ENCODE measurements at places on chromosomes 5 and 9.

DNA sequence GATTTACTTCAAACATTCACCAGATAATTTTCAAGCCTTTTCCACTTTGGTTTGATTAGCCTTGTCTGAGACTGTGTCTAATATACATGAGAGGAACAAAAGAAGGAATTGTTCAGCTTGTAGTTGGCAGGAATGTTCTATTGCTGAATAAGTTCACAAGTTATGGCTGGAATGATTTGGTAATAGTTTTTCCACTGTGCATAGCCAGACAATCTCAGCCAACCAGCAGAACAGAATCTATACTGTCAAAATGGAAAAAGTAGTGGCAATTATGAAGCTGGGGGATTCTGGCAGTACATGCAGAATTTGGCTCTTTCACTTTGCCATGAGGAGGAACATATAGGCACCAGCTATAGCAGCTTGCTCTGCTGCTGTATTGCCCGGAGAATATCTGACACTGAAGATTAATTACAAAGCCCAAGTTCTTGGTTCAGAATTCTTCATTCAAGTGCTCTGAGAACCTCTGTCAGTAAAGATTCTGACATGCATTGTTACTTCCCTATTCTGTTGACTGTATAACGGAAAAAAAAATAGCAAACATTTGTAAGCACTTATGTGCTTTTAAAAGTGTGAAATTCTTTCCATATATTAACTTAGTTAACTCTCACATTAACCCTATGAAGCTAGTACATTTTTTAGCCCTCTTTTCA is 150.6 kb downstream of the PRR16 start:
- no peak for DNase-seq

DNA sequence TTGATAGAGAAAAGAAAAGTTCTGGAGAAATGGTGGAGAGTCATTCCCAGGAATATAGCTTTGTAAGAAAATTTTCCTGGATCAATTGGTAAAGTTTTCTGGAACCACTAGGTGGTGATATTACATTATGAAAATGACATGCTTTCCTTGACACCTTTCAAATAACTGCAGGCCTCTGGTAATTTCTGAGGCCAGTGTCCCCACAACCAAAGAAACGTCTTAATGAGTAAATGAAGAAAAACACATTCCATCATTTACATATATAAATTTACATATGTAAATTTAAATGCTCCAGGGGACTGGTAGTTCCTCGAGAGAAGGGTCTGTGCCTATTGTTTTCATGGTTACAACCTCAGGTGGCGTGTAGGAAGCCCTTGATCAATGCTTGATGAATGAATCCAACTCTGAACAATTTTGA is 17.2 kb upstream of the RGS3 start:
- no peak for DNase-seq

DNA sequence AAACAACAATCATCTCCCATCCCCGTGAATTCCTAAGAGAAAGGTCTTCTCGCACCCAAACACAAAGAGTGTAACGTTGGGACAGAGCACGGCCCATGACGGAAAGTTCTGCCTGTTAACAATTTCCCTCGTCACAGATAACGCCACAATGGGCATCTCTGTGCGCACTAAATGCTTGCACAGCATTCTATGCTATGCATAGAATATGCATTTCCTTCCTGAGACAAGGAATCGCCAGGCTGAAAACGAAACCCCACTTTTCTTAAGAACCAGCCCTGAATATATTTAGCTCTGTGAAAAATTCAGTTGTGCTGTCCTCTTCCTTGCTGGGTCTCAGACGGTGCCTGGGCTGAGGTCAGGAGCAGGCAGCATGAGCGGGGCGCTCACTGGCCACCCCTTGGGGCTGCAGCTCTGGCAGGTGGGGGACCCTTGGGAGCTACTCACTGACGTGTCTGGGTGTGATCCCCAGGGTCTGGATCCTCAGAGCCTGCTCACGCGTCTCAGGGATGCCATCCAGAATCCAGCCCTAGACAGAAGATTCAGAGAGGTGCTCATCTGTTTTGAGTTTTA is 49.8 kb downstream of the AK8 start:
- DNase-seq: no peak

DNA sequence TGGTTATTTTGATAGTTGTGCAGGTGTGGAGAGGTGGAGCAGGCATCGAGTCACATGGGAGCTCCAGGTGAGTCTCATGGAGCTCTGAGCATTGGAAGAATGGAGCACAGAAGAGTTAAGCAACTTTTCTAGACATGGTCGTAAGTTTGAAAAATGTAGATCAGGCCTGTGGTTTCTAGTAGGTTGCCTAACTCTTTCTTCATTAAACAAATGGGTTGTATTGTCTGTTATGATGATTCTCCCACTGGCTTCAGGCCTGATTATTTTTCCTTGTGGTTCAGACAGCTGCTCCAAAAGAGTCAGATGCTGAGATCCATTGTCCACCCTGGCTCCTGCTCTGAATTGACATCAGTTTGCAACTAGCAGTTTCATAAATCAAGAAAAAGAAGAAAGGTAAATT is 80.3 kb upstream of the RPS23 start:
- DNase-seq: no peak

DNA sequence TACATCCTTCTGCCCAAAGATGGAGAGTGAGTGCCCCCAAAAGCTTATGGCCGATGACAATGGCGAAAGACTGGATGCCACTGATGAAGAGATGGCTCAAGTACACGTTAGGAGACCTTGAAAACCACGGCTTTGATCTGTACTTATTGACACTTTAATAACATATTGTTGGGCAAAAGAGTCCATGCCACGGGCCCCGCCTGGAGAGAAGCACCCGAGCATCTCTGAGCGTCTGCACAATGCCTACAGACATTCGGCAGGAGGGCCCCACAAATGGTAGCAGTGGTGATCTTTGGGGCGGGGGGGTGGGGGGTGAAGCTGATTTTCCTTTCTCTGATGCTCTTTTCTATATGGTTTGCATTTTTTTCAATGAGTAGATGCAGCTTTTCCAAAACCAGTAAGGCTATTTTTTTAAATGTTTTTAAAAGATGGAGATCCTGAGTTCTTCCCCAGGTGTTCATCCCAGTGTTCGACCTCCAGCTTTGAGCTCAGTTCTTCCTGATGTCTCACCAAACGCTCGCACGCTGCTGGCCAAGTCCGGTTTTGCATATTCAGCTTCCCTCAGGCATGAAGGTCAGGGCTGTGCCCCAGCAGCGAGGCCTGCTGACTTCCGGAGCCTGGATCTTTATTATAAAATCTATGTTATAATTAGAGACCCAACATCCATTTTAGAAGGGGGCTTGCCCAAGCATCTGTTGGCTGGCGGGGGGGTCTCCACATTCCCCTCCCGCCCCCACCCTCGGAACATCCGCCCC is 34.3 kb upstream of the BARHL1 start:
- no peak for DNase-seq

DNA sequence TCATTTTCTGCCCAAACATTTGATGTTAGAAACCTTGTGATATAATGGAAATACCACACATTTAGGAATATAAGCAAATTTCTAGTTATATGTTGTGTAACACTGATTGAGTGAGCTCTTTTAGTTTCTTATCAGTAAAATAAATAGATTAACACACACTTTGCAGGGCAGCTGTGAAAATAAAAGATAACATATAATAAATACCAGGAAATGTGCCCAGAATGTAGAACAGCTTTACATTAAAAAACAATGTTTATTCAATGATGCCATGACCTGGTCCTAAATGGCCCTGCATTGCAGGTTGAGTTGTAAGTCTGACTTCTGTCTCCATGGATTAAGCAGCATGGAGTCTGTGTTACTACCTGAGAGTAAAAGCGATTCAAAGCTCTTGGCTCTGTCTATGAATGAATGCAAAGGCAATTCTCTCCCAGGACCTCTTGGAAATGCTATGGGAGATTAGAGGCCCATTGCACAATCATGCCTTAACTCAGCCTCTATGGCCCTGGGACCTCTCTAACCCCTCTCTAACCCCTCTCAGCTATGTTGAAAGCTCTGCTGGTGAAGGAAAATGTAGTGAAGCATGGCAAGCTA is 296.0 kb upstream of the ACTBL2 start:
- no peak for DNase-seq

- no peak for DNase-seq
Observed at GRCh38 chr9:37918665-37919170, 14.8 kb upstream of the SLC25A51 start.

- no peak for DNase-seq
Observed at GRCh38 chr5:100644776-100645175, 109.6 kb downstream of the FAM174A start.

DNA sequence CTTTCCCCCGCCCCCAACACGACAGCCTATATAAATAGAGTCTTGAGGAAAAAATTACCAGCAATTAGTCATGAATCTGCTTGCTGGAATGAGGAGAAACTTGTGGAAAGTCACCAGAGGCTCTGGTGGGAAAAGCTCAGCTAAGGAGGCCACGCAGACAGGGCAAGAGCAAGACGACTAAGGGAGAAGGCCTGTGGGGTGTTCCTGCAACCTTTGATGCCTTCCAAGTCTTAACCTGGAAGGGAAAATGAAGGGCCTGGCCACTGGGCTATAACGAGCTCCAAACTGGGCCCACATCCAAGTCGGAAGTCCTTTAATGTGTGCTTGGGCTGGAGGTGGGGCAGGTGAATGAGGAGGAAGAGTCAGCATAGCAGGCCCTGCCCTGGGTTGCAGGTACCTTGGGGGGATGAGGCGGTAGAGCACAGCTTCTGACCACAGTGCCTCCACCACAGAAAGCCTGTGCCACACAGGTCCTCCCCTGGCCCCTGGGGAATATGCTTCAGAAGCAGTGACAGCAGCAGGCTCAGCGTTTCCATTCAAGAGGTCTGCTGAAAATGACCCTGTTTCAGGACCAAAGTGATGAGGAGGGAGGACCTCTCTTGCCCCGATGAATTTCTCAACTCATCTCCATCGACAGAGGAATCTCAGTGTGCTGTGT is 92.8 kb upstream of the LRRTM2 start:
- no peak for DNase-seq

- no peak for DNase-seq
Observed at GRCh38 chr5:29414681-29415080, 1778.8 kb upstream of the CDH6 start.

DNA sequence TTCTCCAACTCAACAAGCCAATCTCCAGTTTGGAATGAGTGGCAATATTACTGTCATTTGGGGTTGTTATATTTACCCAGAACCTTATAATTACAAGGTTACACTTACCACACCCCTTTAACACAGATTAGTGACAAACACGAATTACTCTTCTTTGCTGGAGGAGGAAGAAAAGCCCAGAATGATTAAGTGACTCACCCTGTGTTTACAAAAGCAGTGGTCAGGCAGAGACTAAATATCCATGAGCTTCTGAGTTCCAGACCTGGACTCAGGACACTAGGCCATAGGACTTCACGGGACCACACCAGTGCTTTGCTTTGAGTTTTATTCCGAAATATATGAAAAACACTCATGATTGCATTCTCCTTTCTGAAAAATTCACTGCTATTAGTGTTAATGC is 370.8 kb downstream of the TLE1 start:
- DNase-seq: no peak

- no peak for DNase-seq
Observed at GRCh38 chr5:11432116-11432515, 472.1 kb downstream of the CTNND2 start.

- no peak for DNase-seq
Observed at GRCh38 chr5:166050531-166050930, 2240.9 kb upstream of the WWC1 start.

GRCh38 chr5:91024727-91025126 is 358.4 kb downstream of the ARRDC3 start:
- no peak for DNase-seq

- DNase-seq: no peak
Observed at GRCh38 chr9:76558465-76558864, 99.5 kb downstream of the GCNT1 start.

DNA sequence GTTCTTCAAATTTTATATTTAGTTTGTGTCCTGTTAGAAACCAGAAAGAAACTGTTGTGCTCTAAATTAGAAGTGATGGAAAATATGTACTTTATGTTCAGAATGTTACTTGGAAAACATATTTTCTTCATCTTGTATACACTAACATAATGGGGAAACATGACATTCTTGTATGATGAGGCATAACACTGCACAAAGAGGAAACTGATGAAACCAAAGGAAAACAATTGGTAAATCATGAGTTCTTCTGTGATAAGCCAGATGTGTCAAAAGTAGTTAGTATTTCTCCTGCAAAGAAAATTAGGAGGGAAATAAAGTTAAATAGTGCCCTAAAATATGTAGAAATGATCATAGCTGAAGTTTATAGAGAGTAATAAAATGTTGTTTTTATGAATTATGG is 111.1 kb upstream of the FBN2 start:
- DNase-seq: no peak

DNA sequence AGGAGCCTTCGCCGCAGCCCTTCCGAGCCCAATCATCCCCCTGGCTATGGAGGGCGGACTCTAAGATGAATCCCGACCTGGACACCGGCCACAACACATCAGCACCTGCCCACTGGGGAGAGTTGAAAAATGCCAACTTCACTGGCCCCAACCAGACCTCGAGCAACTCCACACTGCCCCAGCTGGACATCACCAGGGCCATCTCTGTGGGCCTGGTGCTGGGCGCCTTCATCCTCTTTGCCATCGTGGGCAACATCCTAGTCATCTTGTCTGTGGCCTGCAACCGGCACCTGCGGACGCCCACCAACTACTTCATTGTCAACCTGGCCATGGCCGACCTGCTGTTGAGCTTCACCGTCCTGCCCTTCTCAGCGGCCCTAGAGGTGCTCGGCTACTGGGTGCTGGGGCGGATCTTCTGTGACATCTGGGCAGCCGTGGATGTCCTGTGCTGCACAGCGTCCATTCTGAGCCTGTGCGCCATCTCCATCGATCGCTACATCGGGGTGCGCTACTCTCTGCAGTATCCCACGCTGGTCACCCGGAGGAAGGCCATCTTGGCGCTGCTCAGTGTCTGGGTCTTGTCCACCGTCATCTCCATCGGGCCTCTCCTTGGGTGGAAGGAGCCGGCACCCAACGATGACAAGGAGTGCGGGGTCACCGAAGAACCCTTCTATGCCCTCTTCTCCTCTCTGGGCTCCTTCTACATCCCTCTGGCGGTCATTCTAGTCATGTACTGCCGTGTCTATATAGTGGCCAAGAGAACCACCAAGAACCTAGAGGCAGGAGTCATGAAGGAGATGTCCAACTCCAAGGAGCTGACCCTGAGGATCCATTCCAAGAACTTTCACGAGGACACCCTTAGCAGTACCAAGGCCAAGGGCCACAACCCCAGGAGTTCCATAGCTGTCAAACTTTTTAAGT is 819 bp downstream of the ADRA1B start:
- no peak for DNase-seq

DNA sequence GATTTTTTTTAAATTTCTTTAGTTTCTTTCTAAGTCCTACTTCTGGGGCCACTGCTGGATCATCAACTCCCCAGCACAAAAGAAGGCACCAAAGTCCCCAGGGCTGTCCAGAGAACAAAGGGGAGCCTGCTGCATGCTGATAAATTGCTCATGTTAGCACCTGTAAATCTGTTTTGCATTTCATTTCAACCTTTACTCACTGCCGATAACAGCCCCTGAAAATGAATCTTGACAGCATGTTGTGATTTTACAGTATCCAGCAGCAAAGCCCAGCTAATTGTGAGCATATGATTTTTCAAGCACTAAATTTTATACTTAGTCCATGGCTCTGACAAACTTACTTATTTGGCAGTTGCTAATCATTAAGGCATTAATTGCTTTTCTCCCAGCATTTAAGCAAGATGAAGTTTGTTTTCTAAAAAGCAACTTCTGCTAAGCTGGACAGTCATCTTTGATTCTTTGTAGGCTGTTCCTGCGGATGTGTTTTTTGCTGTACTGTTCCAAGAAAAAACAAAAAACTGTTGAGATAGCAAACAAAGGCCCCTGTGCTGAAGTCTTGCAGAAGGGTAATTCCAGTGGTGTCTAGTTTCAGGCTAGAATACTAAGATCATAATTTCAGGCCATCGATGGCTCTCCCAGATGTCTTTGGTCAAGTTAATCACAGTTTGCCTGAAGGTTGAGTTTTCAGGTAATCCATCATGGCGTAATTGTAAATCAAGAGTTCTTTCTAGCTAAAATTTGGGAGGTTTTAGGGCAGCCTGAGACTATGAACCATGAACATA is 73.1 kb upstream of the GAS1 start:
- DNase-seq: no peak

Data from CD8-positive, alpha-beta T cell (primary cell).